ENCODE measurements at places on chromosomes 1 and 21.
A peak's percentile ranks its signal among the peaks of the same experiment; 100 is the strongest.

- no peak for DNase-seq
These were observed 26.7 kb downstream of the SNX7 start for GRCh38 chr1:98688110-98688739.

DNA sequence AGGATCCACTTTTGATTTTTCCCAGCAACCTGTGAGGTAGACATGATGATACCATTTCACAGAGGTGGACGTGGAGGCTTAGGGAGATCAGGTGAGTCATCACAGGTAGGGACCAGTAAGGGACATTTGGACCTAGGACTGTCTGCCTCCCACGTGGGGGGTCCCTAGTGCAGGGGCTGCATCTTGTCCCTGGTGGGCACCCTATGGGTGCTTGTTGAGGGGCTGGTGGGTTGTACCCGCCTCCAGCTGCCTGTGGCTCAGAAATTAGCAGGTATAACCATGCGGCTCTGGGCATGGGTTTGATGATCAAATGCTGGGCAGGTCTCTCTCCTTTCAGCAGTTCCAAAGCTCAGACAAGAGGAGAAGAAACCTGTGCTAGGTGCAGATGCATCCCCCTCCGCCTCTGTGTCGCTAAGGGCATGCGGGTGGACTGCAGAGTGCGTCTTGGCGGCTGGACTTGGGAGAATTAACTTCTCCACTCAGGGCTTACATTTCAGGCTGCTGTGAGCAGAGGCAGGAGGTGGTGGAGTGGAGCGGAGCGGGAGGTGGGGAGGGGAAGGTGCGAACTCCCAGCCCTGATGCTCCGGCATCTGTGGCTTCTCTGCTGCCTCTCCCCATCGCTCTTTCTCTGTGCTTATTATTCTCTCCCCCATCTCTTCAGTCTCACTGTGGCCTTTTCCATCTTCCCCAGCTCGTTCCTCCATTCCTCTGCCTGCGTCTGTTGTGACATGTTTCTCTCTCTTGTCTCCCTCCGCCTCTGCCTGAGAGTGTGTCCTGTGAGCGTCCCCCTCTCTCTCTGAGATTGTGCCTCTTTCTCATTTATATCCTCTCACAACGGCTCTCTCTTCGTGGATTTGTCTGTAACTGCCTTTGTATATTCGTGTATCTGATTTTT lies 146.8 kb downstream of the PTPRU start:
- no peak for DNase-seq

- no peak for DNase-seq
These were observed 15.3 kb downstream of the KLHDC7A start for GRCh38 chr1:18496056-18496455.

DNA sequence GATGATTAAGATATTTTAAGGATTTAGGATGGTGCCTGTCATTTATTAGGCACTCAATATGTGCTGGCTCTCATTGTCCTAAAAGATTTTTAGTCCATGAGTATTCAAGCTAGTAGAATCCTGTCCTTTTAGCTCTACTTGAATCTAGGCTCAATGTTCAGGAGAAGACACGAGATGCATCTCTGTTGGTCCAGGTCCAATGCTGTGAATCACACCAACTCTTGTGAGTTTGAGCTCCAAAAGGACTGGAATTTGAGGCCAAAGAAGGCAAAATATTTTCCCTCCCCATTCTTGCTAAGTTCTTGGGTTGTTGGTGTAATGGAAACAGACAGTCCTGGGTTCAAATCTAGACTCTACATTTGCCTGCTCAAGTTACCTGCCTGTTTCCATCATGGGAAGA lies 1.4 kb upstream of the PODN start:
- peak; percentile 78 for DNase-seq

- no peak for DNase-seq
These were observed 120.7 kb upstream of the SGIP1 start for GRCh38 chr1:66413136-66413837.

- DNase-seq: no peak
These were observed 65.2 kb downstream of the OLFML2B start for GRCh38 chr1:161958425-161958824.

DNA sequence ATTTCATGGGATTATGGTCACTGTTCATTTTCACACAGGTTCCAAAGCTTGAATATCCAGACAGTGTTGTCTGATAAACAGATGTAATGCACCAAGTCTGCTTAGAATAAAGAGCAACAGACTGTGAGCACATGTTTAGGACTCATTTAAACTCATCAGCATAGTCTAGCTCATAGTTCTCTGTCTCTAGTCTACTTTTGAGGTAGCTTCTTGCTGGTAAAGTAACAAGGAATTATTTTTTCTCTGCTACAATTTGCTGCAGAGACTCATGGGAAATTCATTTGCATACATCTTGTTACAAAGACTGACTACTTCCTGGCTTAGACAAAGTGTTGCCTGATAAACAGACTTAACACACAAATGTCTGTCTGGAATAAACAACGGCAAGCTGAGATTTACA lies 187.2 kb downstream of the NFIA start:
- no peak for DNase-seq

DNA sequence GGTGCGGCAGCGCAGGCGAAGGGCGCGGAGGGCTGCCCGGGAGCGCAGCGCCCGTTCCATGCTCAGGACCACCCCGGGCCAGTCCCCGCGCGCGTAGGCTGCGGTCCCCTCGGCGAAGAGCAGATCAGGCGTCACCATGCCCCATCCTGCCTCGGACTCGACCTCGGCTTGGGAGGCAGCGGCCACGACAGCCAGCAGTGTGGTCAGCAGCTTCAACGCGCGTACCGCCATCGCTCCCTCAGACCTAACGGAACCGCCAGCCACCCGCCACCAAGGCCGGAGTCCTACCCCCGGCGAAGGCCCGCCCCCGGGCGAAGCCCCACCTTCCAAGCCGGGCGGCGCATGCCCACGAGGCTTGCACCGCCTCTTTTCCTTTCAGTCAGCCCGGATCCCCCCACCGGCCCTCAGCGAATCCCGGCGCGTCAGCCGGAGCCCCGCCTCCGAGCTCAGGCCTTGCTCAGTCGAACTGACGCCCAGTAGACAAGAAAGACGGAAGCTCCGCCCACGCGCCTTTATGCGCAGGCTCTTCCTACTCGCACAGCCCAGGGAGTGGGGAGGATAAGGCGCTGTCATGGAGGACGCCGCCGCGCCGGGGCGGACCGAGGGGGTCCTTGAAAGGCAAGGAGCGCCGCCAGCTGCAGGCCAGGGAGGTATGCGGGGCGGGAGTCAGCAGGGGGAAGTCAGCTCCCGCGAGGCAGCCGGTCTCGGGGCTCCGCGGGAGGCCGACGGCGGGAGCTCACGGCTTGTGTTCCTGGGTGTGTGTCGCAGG lies at the start of the genes C1orf50 and P3H1:
Gene C1orf50 (plus strand): TSS at position 509 of the 769 bp plus-strand sequence. CDS start 63 bp downstream, at position 572.
Gene P3H1 (minus strand): TSS at position 288 of the 769 bp plus-strand sequence. CDS start 57 bp downstream, at position 231.
- peak; percentile 98 for DNase-seq

DNA sequence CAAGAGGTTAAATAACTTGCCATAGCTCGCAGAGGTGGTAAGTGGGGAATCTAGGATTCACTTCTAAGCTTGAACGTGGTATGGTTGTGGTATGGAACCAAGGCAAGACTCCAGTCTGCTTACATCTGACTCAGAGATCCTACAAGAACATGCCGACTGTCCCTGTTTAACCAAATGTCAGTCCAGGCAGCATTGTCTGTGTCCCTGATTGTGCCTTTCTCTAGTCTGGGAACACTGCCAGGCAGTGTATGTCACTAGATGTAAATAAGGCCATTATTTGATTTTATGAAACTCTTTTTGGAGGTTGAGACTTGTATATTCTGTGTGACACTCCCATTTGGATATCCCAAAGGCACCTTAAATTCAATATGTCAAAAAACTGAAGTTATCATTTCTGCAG lies 96.0 kb downstream of the NOS1AP start:
- no peak for DNase-seq

DNA sequence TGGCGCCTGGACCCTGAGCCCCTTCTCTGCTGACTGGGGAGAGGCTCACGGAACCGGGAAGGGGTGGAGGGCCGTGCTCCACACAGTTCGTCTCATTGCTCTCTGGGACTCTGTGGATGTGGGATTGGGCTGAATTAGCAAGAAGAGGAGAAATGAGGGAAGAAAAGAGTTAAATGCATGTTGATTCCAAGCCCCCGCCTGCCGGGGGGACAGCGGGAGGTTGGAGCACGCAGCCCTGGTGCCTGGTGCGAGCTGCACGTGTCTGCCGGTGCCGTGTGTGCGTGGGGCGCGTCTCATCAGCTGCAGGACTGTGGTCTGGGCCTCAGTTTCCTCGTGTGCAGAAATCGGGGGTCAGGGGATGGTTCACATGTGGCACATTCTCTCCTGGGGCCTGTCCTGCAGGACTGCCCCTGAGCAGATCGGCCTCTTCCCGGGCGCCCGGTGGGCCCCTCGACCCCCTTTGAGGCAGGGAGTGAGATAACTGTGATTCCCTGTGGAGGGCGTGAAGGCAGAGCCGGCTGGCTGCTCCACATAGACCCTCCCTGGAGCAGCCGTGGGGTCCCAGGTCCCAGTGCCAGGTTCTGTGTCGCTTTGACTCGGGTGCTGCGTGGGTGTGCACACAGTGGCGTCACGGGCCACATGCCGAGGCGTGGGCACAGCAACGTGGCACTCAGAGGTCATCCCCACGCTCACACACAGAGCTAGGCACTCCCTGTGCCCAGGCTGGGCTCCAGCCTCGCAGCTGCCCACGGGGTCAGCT lies 11.4 kb downstream of the SAMD11 start:
- DNase-seq: no peak

GRCh38 chr21:34913811-34914210 lies 135.3 kb downstream of the RUNX1 start:
- no peak for DNase-seq

DNA sequence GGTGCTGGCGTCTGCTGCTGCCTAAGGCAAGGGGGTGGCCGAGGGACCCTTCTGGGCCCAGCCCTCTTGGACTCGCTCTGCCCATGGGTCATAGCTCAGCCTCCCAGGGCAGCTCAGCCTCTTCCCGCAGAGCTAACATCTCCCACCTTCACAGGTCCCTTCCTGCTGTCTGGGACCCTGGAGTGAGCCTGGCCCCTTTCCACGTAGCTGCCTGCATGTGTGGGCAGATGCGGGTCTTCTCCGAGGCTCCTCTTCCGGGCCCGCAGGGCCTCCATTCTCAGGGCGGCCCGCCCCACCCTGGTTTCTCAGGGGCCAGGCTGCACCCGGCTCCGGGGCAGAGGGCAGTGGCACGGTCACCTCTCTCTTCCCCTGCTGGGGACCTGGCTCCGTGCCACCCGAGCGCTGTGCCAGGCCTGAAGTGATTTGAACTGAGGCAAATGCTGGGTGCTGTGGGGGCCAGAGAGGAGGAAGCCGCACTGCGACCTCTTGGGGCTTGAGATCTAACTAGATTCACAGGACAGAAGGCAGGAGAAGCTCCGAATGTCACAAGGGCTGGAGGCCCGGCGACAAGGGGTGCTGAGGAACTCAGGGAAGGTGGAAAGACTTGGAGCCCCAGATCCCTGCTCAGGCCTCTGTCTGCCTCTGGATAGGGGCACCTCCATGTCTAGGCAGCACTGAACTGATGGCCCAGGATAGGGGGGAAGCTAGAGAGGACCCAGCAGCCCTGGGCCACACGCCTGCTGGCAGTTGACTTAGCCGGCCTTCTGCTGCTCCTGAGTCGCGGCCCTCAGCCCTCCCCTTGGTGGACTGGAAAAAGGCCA lies 40.7 kb downstream of the COQ8A start:
- DNase-seq: no peak

DNA sequence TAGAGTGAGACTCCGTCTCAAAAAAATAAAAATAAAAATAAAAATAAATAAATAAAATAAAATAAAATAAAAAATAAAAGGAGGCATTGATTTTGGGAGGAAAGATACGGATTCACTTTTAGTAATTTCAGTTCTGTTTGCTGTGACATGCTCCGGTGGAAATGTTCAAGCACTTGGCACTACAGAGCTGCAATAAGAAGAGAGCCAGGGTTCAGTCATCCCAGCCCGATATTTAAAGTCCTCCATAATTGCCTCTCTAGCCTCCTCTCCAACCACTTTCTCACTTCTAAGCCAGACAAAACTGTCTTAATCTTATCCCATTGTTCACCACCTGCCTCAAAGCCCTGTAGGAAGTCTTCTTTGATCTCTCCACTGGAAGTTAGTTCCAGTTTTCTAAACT lies 55.0 kb upstream of the MACF1 start:
- DNase-seq: no peak

GRCh38 chr1:183205196-183205781 lies 19.2 kb downstream of the LAMC2 start:
- peak; percentile 46 for DNase-seq

Data from fibroblast of lung (primary cell).